ENCODE measurements at places on chromosomes 3 and 15.

GRCh38 chr15:71089801-71090200 lies 25.5 kb upstream of the THSD4 start:
- DNase-seq = no peak

DNA sequence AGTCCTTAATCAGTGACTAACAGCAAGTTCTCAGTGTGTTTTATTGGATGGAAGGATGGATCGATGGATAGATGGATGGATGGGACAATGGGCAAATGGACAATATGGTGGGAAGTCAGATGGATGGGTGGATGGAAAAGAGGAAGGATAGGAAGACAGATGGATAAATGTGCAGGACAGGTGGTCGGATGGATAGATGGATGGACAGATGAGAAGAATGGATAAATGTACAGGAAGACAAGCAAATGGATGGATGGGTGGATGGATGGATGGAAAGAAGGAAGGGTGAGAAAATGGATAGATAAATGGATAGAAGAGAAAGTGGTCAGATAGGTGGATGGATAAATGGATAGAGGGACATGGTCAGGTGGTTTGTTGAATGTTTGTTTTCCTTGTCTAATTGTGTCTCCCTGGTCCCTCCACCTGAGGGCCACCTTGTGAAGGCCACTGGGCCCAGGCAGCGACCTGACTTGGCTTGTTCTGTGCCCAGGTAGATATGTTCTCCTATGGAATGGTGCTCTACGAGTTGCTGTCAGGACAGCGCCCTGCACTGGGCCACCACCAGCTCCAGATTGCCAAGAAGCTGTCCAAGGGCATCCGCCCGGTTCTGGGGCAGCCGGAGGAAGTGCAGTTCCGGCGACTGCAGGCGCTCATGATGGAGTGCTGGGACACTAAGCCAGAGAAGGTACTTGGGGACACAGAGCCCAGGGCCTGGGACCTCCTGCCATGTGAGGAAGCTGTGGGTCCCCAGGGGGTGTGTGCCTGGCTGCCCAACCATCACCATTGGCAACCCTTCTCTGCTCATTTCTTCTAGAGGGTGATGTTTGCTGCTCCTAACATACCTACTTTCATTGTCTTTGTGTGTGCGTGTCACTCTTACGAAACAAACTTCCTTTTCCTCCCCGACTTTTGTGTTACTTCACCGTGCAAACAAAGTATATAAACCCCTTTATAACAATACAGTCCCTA lies 137.5 kb downstream of the LRRK1 start:
- no peak for DNase-seq

DNA sequence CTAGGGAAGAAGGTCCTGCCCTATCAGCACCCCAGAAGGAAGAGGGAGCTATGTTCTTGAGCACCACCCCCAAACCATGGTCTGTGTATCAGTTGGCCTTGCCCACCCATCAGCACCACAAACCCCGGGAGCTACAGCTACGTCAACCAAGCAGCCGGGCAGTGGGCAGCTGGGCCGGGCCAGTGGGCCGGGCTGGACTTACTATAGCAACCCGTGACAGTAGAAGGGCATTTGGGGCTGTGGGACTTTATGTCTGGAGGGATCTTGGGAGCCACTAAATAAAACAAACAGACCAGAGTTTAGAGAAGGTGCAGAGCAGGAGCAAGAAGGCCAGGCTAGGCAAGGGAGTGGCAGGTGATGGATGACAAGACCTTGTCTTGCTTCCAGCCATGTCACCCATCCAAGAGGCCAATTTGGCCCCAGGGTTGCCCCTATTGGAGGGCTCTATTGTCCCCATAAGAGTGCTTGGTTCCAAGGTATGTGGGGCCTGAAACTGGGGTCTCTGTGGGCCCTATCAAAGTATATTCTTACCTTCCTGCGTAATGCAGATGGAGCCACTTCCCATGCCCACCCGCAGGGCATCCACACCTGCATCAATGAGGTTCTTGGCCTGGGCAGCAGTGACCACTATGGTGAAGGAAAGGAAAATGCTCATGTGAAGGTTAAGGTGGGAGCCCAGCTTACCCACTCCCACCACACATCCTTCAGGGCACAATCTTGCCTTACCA lies 3.2 kb downstream of the IMPDH2 start:
- DNase-seq = no peak

DNA sequence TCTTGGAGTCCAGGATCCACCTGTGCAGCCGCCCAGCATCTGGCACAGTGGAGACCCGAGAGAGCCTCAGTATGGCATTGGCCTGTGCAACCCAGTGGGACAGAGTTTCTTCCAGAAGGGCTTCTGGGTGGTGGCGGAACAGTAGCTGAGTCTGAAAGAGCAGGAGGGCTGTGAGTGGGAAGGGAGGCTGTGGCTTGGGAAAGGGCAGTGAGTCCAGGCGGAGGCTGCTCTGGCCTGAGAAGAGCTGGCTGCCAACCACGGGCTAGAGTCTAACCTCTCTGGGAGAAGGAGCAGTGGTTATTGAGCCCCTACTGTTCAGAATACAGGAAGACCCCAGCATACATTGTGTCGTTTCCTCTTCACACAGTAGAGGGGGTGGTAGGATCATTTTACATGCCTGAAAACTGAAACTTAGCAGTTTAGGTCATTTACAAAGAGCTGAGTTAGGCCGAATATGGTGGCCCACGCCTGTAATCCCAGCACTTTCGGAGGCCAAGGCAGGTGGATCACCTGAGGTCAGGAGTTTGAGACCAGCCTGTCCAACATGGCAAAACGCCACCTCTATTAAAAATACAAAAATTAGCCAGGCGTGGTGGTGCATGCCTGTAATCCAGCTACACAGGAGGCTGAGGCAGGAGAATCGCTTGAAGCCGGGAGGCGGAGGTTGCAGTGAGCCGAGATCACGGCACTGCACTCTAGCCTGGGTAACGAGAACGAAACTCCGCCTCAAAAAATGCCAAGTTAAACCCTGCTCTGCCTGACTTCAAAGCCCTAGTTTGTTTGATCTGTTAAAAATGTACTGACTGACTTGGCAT lies 3.2 kb downstream of the AEN start:
- DNase-seq = no peak

DNA sequence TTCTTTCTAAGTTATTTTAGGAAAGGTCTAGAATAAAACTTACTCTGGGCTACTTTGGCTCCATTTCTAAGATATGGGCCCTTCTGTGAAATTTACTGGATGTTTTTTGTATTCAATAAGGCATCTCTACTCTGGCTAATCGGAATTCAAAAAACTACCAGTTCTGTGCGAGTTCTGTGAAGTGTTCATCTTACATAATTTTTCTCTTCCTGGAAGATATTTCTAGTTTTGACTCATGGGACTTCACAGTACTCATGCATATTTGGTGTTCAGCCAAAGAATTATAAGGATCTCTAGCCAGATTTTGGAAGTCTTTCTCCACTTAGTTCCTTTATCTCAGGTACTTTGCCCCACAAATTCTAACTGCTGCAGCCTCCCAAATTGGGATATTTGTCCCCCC lies 46.4 kb upstream of the MBNL1 start:
- DNase-seq = no peak

Measured in stimulated activated CD8-positive, alpha-beta memory T cell treated with anti-CD3 and anti-CD28 coated beads, Interleukin-4, amount 100 ng/mL, for 48 hours (primary cell).